ENCODE measurements at places on chromosomes 4 and X. TPM values are rescaled to one million over a fixed set of nuclear protein-coding genes. Genes with fewer than 3 reads are reported as not detected.

Gene DUSP9
- 0.29 TPM for total RNA-seq

Gene SLC25A53
- 7.7 TPM for total RNA-seq

Gene TSPAN7
- total RNA-seq = 12.0 TPM

Gene NLRP2B
- not detected for total RNA-seq

Gene TRIM75
- total RNA-seq = not detected

Gene NMU
- 0.53 TPM for total RNA-seq

Gene GYPE
- total RNA-seq = 0.93 TPM

Gene PLAC8
- 0.22 TPM for total RNA-seq

Gene SUPT20HL1
- not detected for total RNA-seq

Gene NDST4
- total RNA-seq = not detected

Gene UPF3B
- 4.1 TPM for total RNA-seq

Gene MAOB
- not detected for total RNA-seq

Gene ADH1A
- not detected for total RNA-seq

Gene TLL1
- total RNA-seq = 15.2 TPM
